CD4-positive, alpha-beta T cell treated with Interleukin-6 at 100 ng/mL for 8 hours (primary cell): ENCODE measurements at places on chromosomes 12 and 14.

GRCh38 chr12:57099047-57099714, 10.3 kb downstream of the NAB2 start:
- no peak for DNase-seq

- no peak for DNase-seq
Observed at GRCh38 chr12:76738824-76739579, 24.9 kb upstream of the ZDHHC17 start.

DNA sequence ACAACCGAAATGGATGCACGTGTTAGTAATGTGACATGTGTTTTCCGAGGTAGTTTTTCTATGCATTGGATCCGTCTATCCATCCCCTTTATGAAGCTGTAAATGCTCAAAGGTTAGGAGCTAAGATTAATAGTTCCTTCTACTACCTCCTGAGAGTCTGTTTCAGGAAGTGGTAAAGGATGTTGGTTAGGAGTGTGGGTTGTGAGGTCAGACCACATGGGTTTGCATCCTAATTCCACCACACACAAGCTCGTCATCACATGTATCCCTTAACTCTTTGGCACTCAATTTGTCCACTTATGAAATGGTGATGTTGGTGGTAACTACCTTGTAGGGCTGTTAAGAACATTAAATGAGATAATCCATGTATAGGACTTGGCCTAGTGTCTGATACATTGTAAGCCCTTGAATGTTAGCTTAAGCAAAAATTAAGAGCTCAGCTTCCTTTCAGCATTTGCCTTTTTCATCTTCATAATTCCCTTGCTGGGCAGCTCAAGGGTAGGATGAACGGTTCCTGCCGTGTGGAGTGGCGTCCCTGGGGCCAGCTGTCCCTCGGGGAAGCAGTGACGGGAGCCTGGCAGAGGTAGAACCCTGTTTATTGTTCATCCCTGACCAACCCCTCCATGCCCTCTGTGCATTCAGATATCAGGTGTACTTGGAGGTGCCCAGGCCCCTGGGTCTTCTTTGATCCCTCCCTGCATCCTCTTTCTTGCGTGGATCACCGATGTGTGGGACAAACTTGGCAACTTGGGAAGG, 52.3 kb downstream of the TSPAN9 start:
- no peak for DNase-seq

GRCh38 chr12:46043972-46044520, 53.7 kb upstream of the SCAF11 start:
- no peak for DNase-seq
